Gastrocnemius medialis (tissue), 4 donors: ENCODE measurements at places on chromosomes 7 and 10. TPM values are rescaled to one million over a fixed set of nuclear protein-coding genes. Genes with fewer than 3 reads are reported as not detected.

Gene NODAL
- not detected for total RNA-seq

Gene LBX1
- 25.9 TPM for total RNA-seq

Gene ZNF117
- total RNA-seq = 0.78 TPM

Gene CYP3A5
- not detected for total RNA-seq

Gene NANOS1
- total RNA-seq = 21.4 TPM

DNA sequence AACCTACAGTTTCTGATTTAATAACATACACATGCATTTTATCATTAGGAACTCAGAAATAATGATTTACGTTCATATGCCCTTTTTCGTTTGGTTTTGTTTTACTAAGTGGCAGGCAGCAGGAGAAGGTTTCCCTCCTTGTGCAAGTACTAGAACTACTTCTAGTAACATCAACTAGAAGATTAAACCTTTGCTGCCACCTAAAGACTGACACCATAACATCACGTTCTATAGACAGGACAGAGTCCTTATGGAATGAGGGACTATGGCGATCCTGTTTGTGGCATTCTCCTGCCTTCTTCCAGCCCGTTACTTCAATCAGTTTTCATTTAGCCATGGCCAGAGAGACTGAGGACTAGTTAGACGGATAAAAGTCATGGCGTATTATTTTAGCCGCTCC, 53.2 kb downstream of the GAD2 start:
- DNase-seq = no peak
- no peaks in the 10 kb centered on the region for H3K4me1 ChIP-seq
- no peaks in the 10 kb centered on the region for H3K27me3 ChIP-seq
- no peaks in the 10 kb centered on the region for H3K36me3 ChIP-seq
- no peak overlapping the region for H3K27ac ChIP-seq

DNA sequence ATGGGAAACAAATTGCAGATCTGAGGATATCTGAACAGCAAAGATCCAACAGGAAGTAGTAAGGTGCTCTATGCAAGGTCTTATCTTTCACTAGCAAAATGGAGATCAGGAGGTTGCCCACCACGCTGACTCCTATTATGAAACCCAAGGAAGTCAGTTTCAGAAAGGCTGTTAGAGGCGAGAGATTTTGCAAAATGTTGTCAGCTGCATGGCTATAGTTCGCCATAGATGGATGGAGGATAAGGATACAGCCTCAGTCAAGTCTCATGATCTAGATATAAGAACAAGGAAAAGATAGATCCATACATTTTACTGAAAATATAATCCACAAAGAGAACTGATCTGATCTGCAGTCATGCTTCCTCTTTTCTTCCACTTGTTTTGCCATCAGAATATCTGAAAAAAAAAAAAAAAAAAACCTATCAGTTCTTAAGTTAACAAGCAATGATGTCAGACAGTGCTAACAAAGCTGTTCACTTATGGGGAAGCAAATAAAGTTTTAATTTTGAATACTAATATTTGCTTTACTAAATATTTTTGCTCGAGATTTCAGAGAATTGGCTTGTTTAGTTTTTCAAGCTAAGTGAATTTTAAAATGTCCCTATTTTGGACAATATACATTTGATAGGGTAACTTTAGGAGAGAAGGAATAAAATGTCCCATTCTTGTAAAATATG, 2.0 kb downstream of the GPR85 start:
- H3K4me1 ChIP-seq = peaks cover 16% of the 10 kb centered on the region
- H3K27ac ChIP-seq = no peak overlapping the region
- H3K4me3 ChIP-seq = no peak overlapping the region
- no peaks in the 10 kb centered on the region for H3K27me3 ChIP-seq
- no peak for DNase-seq

DNA sequence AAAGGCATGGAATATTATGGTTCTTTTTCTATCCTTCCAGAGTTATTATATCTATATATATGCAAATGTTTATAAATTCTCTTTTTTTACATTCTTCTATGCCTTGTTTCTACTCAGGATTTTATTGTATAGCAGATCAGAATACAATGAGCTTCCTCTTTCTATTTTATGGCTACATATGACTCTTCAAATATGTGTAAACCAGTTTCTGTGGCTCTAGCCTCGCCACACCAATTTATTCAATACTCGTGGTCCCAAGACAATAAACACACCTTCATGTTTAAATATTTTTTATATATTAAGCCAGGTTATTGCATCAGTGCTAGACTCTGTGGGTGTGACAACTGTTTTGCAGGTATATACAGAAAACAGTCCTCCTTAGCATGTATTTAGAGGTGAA, 237.5 kb upstream of the MKLN1 start:
- peak overlapping the region; percentile 74 for H3K27ac ChIP-seq
- DNase-seq = no peak
- H3K27me3 ChIP-seq = no peaks in the 10 kb centered on the region
- H3K36me3 ChIP-seq = no peaks in the 10 kb centered on the region
- H3K4me1 ChIP-seq = peaks cover 85% of the 10 kb centered on the region

DNA sequence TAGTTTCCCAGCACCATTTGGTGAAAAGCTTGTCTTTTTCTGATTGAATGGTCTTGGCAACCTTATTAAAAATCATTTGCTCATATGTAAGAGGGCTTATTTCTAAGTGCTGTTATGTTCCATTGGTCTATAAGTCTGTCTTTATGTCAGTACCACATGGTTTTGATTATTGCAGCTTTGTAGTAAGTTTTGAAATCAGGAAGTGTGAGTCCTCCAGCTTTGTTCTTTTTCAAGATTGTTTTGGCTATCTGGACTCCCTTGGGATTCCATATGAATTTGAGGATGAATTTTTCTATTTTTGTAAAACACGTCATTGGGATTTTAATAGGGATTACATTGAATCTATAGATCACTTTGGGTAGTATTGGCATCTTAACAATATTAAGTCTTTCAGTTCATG, 5.4 kb downstream of the KIF11 start:
- no peaks in the 10 kb centered on the region for H3K27me3 ChIP-seq
- no peak for DNase-seq
- peaks cover 3% of the 10 kb centered on the region for H3K4me1 ChIP-seq
- H3K36me3 ChIP-seq = no peaks in the 10 kb centered on the region
- no peak overlapping the region for H3K27ac ChIP-seq
- no peak overlapping the region for H3K4me3 ChIP-seq

DNA sequence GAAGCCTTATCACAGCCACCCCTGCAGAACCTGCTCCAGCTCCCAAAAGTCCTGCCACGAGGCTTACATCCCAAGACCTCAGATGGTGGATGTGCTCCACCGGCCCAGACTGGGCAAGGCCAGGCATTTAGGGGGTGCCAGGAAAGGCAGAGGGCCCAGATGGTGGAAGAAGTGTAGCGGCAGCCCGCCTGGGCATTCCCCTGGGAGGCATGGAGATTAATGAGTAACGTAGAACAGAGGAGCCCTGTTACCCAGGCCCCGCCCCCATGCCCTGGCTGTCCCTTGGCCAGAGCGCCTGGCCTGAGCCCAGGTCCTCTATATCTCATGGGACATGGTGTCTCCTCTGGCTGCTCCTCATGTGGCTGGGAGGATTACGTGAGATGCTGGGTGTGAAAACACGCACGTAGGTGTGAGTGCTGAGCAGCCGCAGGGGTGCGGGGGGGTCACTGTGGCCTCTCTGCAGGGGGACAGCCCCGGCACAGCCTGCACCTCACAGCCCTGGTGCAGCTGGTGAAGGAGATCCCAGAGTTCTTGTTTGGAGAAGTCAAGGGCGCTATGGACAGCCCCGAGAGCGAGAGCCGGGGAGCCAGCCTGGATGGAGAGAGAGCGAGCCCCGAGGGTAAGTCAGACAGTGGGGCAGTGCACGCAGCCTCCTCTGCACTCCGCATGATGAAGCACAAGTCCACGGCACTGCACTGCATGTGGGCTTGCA, 52.9 kb downstream of the ZNF467 start:
- H3K4me1 ChIP-seq = peaks cover 29% of the 10 kb centered on the region
- peaks cover 39% of the 10 kb centered on the region for H3K36me3 ChIP-seq
- peak; percentile 90 for DNase-seq
- H3K4me3 ChIP-seq = no peak overlapping the region
- peak overlapping the region; percentile 61 for H3K27ac ChIP-seq

DNA sequence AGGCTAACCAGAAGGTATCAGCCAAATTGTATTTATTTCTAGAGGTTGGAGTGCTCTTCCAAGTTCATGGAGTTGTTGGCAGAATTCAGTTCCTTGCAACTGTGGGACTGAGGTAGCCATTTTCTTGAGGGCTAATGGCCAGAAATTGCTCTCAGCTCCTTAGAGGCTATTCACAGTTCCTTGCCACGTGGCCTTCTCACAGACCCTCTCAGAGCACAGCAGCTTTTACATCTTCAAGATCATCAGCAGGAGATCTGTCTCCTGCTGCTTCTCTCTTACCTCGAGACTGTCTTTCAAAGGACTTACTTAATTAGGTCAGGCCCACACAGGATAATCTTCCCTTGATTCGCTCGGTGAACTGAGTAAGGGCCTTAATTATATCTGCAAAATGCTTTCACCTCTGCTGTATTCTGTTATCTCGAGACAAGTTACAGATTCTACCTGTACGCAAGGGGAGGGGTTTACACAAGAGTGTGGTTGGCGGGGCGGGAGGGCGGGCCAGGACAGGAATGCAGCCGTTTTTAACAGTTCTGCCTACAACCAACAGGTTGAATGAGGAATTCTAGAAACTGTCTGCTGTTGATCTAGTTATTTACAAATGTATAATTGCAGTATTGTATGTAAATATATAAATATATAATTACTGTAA, 15.0 kb downstream of the MIOS start:
- no peaks in the 10 kb centered on the region for H3K27me3 ChIP-seq
- H3K36me3 ChIP-seq = peaks cover 10% of the 10 kb centered on the region
- H3K27ac ChIP-seq = no peak overlapping the region
- no peaks in the 10 kb centered on the region for H3K4me1 ChIP-seq
- no peak for DNase-seq
- no peak overlapping the region for H3K4me3 ChIP-seq
